ENCODE measurements at places on chromosomes 7 and 10.

DNA sequence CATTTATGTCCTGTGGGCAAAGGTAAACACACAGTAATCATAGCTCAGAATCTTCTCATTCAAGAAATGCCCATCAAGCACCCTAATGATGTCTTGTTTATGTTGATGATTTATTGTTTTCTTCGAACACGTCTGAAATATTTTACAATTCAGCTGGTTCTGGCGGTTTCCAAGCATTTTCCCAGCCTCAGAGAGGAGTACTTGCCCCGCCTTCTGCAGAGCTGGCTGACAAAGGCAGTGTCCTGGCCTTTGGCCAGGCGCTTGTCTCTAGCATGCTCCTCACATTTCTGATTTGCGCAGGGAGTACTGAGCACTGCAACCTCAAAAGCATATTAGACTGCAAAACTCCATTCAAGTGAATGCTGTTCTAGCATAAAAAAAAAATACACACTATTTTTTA is 314.2 kb upstream of the GNAI1 start:
- no peak for DNase-seq

GRCh38 chr10:109977382-109977806 is 30.4 kb upstream of the ADD3 start:
- DNase-seq: no peak

GRCh38 chr7:127064-127598 is 65.2 kb upstream of the FAM20C start:
- DNase-seq: no peak

DNA sequence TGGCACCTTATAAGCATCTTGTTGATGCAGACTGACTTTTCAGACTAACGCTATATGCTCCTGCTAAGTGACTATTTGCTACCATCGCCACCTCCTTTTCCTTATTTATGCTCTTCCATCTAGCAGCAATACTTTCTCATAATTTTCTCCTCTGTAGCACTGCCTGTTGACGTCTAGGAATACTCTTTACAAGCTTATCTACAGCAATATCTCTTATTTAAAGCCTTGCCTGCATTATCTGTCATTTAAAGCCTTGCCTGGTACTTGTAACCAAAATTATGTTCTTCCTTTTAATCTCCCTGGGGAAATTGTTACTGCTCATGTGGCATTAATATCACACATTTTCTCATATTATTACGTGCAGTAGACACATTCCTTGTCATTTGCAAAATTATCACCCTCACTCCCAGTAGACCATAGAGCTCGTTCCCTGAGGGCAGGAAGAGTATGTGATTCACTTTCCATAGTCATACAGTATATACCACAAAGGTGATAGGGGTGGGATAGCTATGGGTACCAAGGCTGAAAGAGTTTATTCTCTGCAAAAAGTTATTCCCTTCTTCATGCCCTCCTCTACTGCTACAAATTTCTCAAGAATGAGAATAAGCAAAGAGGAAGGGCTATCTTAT is 359.7 kb upstream of the PCDH15 start:
- DNase-seq: no peak

Measured in NCI-H1436 (cell line).